ENCODE measurements at places on chromosomes 6 and 20.

- DNase-seq = no peak
Measured at GRCh38 chr6:50851049-50851845, 32.6 kb downstream of the TFAP2B start.

GRCh38 chr20:10167594-10167993 lies 51.0 kb upstream of the SNAP25 start:
- no peak for DNase-seq

- no peak for DNase-seq
Measured at GRCh38 chr6:56927538-56928453, 27.1 kb upstream of the BEND6 start.

- DNase-seq = no peak
Measured at GRCh38 chr6:36378243-36378920, 9.1 kb downstream of the ETV7 start.

DNA sequence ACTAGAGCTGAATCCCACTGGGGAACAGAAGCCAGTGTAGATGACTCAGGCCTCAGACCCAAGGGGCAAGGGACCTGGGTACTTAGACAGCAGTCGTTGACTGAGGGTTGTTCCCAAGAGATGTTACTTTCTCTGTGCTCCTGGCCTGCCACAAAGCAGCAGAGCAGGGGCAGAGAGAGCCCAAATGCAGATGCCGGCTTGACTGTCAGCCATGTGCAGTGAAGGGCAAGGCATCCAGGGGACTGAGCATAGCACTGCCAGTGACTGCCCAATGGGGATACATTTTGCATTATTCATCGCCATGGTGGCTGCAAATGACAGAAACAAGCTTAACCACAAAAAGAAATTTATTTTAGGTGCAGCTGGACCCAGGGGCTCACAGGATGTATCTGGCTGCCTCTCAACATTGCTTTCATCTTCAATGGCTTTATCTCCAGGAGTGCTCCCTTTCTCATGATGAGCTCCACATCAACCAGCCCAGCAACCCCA lies 7.6 kb upstream of the TP53RK start:
- DNase-seq = no peak

DNA sequence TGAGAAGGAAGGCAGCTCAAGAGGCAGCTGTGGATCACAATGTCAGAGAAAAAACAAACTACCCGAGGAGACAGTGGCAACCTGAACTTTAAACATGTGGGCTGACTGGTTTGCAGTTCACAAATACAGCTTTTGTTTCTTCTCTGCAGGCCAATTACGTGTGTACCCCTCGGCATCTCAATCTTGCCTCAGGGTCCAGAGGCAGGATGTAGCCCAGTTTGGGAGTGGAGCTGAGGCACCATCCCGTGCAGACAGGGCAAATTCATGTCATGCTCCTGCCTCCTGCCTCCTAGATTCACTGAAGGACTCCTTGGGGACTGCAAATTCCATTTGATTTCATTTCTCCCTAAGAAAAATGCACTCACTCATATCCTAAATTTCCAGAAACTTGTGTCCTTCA lies 94.2 kb upstream of the KCNK16 start:
- DNase-seq = peak; percentile 44

GRCh38 chr6:154995254-154996015 lies at the start of gene TIAM2:
Gene TIAM2 (plus strand): TSS chr6:154995315. CDS start chr6:155129224, 133,909 bp downstream.
- DNase-seq = no peak

DNA sequence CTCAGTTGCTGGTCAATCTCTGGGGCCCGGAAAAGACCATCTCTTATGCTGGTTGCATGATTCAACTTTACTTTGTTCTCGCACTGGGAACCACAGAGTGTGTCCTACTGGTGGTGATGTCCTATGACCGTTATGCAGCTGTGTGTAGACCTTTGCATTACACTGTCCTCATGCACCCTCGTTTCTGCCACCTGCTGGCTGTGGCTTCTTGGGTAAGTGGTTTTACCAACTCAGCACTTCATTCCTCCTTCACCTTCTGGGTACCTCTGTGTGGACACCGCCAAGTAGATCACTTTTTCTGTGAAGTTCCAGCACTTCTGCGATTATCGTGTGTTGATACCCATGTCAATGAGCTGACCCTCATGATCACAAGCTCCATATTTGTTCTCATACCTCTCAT lies 4.3 kb downstream of the OR2J3 start:
- no peak for DNase-seq

DNA sequence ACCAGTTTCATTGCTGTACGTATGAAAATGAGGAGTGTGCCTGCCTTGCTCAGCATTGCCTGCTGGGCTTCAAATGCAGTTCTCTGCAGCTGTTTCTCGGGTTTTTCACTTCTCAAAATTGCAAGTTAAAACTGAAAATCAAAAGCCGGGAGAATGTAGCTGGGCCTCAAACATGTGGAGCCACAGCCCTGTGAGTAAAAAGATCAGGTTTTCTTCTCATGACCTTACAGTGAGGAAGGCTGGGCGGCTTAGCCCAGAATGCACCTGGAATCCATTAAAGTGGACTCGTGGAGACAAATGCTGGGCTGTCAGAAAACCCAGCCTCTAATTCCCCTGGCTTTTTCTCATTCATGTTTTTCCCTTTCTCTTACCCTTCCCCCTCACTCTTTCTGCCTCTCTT lies 34.4 kb downstream of the DSE start:
- DNase-seq = no peak

GRCh38 chr6:85421181-85421580 lies 28.7 kb upstream of the NT5E start:
- no peak for DNase-seq

GRCh38 chr6:41672816-41673703 lies 34.8 kb downstream of the MDFI start:
- no peak for DNase-seq

DNA sequence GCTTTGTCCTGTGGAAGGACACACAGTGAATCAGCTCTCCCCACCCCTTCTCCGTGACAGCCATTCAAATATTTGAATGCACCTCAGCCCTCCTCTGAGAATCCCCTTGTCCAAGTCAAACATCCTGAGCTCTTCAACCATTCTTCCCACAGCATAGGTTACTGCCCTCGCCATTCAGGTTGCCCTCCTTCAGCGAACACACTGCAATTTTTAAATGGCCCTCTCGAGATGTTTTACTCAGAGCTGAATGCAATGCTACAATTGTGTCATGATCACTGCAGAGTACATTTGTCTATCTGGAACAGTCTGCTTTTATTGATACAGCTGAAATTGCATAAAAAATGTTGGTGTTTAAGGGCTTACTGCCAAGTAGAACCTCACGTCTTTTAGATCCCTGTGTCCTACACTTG lies 48.9 kb downstream of the SLC2A12 start:
- no peak for DNase-seq

GRCh38 chr20:57548177-57549058 lies 12.5 kb upstream of the PCK1 start:
- peak; percentile 53 for DNase-seq

- no peak for DNase-seq
Measured at GRCh38 chr6:168472363-168472762, 31.4 kb downstream of the SMOC2 start.
